ENCODE measurements at places on chromosomes 5 and 9. TPM values are rescaled to one million over a fixed set of nuclear protein-coding genes. Genes with fewer than 3 reads are reported as not detected.
A peak's percentile ranks its signal among the peaks of the same experiment; 100 is the strongest.

DNA sequence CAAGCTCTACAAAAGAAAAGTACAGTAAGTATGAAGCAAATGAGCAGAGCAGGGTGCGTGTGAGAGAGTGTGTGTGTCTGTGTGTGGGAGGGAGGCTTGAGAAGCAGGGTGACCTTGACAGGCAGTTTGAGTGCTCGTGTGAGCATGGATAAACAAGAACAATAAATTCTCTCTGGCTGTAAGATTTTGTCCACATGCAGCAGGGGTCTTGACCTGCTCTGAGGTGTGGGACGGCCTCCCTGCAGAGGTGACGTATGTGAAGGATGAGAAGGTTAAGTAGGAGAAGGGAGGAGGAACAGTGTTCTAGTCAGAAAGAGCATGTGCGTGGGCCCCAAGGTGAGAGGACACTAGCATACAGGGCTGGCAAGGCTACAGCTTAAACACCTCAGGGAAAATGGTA, 49.0 kb downstream of the SPTLC1 start:
- no peak for DNase-seq

GRCh38 chr5:93578813-93579691, 2.0 kb downstream of the NR2F1-AS1 start:
- peak; percentile 83 for DNase-seq

DNA sequence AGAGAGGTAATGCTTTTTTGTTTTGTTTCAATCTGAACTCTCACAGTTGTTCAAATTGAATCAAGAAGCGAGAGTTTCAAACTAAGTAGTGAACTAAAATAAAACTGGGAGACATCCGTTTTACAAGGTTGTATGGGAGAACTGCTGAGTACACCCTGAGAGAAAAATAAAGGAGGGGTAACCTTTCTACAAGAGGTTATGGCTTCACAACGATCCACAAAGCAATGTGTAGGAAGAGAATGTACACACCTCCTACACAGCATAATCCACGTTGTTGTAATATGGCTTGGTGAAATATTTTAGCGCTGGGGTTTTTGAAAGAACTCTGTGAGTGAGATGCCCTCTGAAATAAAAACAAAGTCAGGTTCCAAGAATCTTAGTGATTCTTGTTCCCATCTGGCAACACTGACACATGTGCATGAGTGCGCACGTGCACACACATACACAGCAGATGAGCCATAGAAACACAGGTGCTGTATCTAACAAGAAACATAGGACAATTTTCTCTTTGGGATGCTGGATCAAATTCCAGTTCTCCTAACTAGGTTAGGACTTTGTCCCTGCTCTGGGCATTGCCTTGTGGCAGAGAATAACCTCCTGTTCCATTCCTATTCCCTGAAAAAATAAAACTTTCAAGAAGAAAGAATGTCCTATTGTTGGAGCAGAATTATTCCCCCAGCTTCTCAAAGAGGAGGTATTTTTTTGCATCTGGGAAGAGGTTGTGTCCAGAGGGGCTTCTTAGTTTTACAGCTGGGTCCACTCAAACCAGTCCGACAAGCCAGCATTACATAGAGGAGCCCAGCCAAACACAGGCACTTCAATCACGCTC, 94.5 kb upstream of the EFNA5 start:
- DNase-seq: peak; percentile 19

GRCh38 chr5:93995126-93995621, 253.8 kb upstream of the POU5F2 start:
- DNase-seq: no peak

DNA sequence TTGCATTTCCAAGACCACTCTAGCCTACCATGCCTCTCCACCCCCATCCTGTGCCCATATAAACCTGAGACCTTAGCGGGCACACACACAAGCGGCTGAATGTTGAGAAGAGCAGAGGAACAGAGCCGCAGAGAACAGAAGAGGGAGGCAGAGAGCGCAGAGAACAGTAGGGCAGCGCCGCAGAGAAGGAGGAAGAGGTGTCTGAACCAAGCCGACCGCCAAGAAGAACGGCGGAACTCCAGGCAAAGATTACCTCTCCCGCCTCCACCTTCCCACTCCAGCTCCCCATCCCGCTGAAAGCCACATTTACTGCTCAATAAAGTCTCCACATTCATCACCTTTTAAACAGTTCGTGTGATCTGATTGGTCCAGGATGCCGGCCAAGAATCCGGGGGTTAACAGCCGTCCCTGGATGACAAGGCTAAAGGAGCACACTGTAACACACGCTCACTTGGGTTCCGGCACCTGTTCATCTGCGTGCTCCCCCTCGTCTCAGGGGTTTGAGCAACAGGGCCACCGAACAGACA, 33.2 kb downstream of the GRIN3A start:
- no peak for DNase-seq

GRCh38 chr9:2623288-2624050, 1.9 kb downstream of the VLDLR start:
- peak; percentile 84 for DNase-seq

DNA sequence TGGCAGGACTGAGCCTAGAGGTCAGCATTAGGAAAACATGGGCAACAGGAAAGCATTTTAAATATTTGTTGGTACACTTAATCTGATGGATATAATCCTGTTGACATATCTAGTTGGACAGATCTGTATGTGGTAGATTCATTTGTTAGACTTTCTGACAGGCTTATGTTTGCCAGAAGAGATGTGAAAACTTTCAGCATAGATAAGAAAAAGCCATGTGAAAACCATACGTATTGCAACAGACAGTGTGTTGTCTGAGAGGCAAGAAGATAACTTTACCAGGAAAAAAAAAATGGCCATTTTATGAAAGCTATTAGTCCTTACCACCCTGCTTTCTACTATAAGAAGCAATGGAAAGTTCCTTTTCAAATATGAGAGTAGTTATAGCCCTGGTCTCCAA, 1902.2 kb upstream of the C9orf72 start:
- no peak for DNase-seq

- no peak for DNase-seq
Observed at GRCh38 chr9:87517732-87518131, 20.1 kb downstream of the DAPK1 start.

SLC6A18 gene
- not detected for total RNA-seq

GRM6 gene
- not detected for total RNA-seq

ZNF622 gene
- 30.8 TPM for total RNA-seq

LCN9 gene
- not detected for total RNA-seq

CDH18 gene
- 0.92 TPM for total RNA-seq

TNC gene
- 108 TPM for total RNA-seq

SELENOP gene
- 484 TPM for total RNA-seq

PCDHGA1 gene
- total RNA-seq: 0.18 TPM

SLC6A19 gene
- not detected for total RNA-seq

TMEM171 gene
- total RNA-seq: 44.0 TPM

Data from stomach (tissue), 19 donors.